ENCODE measurements at places on chromosomes 1 and 21.

- no peak for DNase-seq
These were observed 3.0 kb downstream of the RRP1 start for GRCh38 chr21:43792406-43792805.

- DNase-seq = peak; percentile 74
These were observed 43.1 kb downstream of the OPTC start for GRCh38 chr1:203536980-203537455.

DNA sequence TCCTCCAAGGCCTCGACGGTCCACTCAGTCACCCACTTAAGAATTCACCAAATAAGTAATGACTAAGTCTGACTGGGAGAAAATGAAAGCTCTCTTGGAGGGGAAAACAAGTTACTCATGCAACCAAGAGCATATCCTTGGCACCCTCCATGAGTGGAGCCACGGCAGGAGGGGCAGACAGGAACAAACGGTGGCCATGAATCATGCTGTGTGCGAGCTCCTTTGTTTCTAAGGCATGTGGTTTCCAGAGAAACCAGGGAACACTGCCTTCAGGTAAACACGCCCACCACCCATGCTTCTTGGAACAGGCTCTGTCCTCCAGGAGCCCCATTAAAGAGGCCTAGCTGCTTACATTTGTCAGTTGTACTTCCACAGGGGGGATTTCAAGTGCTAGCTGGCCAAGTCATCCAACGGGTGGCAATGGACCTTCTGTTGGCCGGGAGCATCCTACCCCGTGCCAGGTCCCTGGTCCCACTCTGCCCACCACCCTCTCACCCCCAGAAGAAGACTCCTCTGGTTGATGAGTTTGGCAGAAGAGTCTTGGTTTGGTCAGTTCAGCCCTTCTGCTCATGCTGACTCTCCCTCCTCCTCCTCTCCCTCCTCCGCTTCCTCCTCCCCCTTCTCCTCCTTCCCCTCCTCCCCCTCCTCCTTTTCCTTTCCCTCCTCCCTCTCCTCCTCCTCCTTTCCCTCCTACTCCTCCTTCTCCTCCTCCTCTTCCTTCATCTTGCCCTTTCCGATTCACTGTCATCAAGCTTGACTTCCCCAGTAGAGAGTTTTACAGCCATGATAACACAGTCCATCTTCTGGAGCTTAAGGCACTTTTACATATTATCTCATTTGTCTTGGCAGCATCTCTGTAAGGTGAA lies 107.6 kb downstream of the CCDC185 start:
- no peak for DNase-seq

GRCh38 chr1:59165353-59165752 lies 131.5 kb upstream of the FGGY start:
- DNase-seq = no peak
